Placental pericyte (primary cell): ENCODE measurements at places on chromosomes 3 and 15. TPM values are rescaled to one million over a fixed set of nuclear protein-coding genes. Genes with fewer than 3 reads are reported as not detected.

The SLC9C1 gene
- not detected in 2 replicates for total RNA-seq

The SERINC4 gene
- total RNA-seq, result not detected in 2 replicates

The AADACL2 gene
- total RNA-seq, result not detected in 2 replicates

The SYNPR gene
- not detected in 2 replicates for total RNA-seq

The WNT5A gene
- total RNA-seq, result 128 and 1,124 TPM in 2 replicates

The TXNRD3 gene
- 5.3 and 11.2 TPM in 2 replicates for total RNA-seq

The ISL2 gene
- 0.14 TPM in 1 of 2 replicates, not detected in the other for total RNA-seq

The IL17RD gene
- 0.44 and 0.72 TPM in 2 replicates for total RNA-seq

The KCNH8 gene
- not detected in 2 replicates for total RNA-seq

The ZNF639 gene
- total RNA-seq, result 49.7 and 62.3 TPM in 2 replicates

The NPAP1 gene
- not detected in 2 replicates for total RNA-seq

The GOLGA6A gene
- not detected in 2 replicates for total RNA-seq

The FEZF2 gene
- not detected in 2 replicates for total RNA-seq

The GPR27 gene
- total RNA-seq, result under 0.01 TPM in 1 of 2 replicates, not detected in the other

The TNFAIP8L3 gene
- total RNA-seq, result 0.44 and 2.9 TPM in 2 replicates

The FAM43A gene
- 29.8 and 96.5 TPM in 2 replicates for total RNA-seq

The RHOV gene
- total RNA-seq, result not detected in 2 replicates

The SLC6A20 gene
- total RNA-seq, result 0.14 TPM in 1 of 2 replicates, not detected in the other
